ENCODE measurements at places on chromosomes 6 and 20.

DNA sequence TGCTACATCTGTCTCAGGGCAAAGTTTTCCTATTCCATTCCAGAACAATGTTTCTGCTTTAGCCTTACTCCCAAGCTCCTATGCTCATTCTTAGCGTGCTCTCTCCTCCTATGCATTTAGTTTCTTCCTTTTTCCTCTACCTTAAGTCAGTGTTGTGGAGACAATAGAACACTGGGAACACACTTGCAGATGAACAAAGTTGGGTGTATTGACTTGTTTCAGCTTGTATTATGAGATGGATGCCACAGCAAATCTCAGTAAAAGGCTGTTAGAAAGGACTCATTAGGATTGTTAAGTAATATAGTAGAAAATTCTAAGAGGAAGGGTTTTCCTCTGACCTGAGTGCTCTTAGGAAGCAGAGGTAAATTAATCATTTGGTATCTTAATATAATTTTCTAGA is 48.4 kb downstream of the BMP5 start:
- no peak for DNase-seq

- DNase-seq, result no peak
These were observed 83.8 kb upstream of the FOXQ1 start for GRCh38 chr6:1227935-1228753.

GRCh38 chr20:19253316-19253715 is 40.9 kb downstream of the SLC24A3 start:
- DNase-seq, result no peak

GRCh38 chr6:151325075-151326050 is 66.0 kb downstream of the ZBTB2 start:
- no peak for DNase-seq

- no peak for DNase-seq
These were observed 50.5 kb downstream of the EBF4 start for GRCh38 chr20:2742934-2743559.

GRCh38 chr20:3661060-3661813 is 2.0 kb downstream of the GFRA4 start:
- DNase-seq, result no peak

- DNase-seq, result no peak
These were observed 152.0 kb downstream of the FAM83B start for GRCh38 chr6:54998576-54998975.

GRCh38 chr6:36862164-36862847 is 12.3 kb downstream of the PPIL1 start:
- no peak for DNase-seq

DNA sequence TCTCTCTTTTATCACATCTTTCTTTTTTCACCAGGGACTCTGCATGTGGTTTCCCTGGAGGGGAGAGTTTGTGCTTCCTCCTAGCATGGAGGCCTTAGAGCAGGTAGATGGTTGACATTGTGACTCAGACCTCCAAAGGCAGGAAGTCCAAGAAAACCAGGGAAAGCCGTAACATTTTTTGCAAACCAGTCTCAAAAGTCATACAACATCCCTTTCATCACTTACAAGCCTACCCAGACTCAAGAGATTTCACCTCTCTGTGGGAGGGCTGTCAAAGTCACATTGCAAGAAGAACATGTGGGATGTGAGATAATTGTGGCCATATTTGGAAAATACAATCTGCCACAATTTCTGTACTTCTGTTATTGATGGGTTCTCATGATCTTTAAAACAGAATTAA is 46.2 kb downstream of the SNRNP48 start:
- no peak for DNase-seq

DNA sequence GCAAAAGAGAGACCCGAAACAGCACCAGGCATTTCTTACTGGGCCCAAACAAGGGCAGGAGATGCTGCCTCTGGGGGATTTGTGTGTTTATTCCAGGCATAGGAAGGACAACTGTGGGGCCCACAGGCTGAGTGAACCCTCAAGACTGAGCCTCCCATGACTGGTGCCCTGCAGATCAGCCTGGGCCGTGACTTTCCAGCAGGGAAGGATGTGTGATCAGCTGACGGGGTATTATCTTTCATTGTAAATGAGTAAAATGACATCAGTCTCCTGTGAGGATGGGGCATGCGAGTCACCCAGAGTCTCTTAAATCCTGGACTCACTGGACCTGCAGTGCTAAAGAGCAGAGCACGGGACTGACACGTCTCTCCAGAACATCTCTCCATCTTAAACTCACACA is 3.9 kb upstream of the TEAD3 start:
- DNase-seq, result no peak

- DNase-seq, result no peak
These were observed 97.0 kb downstream of the KCNB1 start for GRCh38 chr20:49385465-49385864.

GRCh38 chr6:112799889-112800288 is 452.8 kb downstream of the RFPL4B start:
- no peak for DNase-seq

DNA sequence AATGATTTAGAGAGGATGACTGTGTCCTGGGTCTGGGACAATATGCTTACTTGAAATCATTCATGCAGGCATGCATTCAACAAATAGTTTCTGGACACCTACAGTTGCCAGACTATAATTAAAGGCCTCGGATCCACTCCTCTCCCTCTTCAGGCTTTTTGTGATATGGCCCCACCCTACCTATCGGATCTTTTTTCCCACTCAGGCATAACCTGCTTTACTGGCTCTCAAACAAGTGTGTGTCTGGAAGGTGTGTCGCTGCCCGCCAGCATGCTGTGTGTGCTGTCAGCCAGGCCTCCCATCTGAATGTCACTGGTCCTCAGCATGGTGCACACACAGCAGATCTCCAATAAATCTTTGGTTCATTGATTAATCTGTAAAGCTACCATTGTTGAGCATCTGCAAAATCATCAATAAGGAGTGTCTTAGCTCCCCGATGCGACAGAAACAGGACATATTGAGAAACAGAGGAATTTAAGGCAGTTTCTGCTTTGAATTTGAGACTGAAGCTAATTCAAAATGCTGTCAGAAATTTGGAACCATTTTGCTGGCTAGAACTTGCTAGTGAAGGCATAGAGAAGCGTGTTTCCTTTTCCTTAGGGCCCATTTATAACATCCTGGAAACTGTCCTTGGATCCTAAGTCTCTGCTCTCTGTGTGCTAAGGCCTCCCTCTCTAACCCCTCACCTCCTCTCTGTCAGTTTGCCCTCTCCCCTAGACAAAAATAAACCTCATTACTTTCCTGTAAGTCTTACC is 23.5 kb upstream of the CCN6 start:
- no peak for DNase-seq

DNA sequence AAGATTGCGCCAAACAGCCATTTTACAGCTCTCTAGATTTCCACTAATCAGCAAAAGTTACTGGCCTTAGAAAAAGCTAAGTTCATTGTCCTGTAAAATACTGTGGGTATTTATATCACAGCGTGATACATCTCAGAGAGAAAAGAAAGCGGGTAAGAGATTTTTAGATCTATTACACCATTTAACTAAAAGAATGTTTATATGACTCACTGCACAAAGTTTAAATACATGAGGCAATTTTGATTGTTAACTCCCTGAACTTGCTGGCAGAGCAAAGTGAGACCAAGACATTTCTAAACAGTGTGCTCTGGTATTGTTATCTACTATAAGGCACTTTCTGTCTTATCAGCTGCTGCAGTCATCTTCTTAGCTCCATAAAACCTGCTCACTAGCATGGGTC is 314.3 kb downstream of the EPHA7 start:
- no peak for DNase-seq

GRCh38 chr6:26122005-26122388 is 34.8 kb downstream of the HFE start:
- no peak for DNase-seq

DNA sequence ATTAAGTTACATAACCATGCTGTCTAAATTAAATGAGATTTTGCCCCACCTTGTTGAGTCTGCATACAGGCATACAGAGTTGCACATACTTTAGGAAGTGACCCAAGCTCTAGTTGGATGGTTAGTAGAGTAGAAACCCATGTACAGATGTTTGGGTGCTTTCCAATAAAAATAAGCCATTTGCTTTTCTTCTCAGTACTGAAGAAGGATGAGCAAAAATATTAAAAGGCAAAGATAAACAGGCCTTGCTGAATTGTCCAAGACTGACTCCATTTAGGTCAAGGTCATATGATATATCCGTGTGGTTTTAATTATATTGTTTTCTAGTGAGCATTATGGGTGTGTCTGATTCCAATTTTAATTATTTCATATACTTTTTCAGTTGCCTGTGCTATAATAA is 589.4 kb downstream of the RFPL4B start:
- DNase-seq, result no peak

GRCh38 chr6:43142101-43142500 is 29.0 kb upstream of the SRF start:
- DNase-seq, result no peak

- DNase-seq, result no peak
These were observed 17.5 kb upstream of the DSP start for GRCh38 chr6:7523922-7524321.

GRCh38 chr6:109853426-109853825 is 124.7 kb upstream of the GPR6 start:
- DNase-seq, result no peak

DNA sequence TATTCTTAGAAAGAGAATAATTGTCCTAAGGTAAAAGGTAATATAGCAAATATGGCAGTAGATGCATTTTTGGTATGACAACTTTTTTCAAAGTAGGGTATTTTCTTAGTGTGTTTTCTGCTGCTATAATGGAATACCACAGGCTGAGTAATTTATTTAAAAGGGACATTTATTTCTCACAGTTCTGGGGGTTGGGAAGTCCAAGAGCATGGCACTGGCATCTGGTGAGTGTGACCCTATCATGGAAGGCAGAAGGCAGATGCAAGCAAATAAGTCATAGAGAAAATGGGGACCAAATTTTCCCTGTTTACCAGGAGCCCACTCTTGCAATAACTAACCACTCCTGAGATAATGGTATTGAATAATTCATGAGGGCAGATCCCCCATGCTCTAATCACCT is 922.5 kb upstream of the MAN1A1 start:
- DNase-seq, result no peak
